NCI-H446 treated with DMSO at 0.1 percent for 48 hours (cell line): ENCODE measurements at places on chromosomes 1 and 21.

DNA sequence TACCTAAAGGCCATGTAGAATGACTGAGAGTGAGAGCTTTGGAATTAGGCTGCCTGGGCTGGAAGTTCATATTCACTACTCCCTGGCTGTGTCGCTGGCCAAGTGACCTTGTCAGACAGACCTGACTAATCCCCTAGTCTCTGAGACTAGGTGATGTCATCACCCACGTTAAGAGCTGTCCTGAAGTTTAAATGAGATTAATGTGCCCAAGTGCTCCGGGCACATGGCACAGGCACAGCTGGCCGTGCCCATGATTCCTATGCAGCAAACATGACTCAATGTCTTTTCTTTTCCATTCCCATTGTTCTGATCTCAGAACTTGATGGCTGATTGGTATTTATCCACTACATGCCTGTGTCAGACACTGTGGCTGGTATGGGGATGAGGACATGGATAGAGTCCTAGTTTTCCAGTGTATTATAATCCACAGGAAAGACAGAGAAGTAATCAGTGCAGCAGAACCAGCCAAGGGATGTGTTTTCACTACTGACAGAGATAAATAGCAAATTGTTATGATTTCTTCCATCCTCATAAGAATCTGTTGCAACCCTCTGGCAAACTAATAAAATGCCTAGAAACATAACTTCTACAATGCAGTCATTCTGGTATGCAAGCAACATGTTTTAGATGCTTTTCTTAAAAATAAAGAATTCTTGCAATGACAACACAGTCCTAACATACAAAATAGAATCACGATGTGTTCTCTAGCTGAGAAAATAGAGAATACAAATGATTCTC, 180.9 kb downstream of the PCP4 start:
- DNase-seq: no peak

- no peak for DNase-seq
These were observed 836 bp upstream of the FBLIM1 start for GRCh38 chr1:15757575-15758342.

GRCh38 chr1:237975903-237976302, 85.2 kb upstream of the ZP4 start:
- no peak for DNase-seq

DNA sequence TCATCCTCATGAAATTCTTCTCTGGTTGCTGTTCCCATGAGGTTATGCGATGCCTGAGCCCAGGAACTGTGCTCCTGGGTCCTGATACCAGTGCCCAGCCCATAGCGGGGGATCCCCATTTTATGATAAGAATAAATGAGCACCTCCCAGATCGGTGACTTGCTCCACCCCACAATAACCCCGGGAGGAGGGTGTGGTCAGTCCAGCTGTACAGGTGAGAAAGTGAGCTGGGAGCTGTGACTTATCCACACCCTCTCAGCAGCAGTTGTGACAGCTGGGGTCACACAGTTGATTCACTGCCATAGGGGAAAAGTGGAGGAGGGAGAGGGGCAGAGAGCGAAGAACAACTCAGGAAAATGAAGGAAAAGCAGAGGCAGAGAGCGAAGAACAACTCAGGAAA, 33.4 kb downstream of the OR2G3 start:
- no peak for DNase-seq

GRCh38 chr1:94675373-94675772, 133.8 kb upstream of the F3 start:
- DNase-seq: no peak

DNA sequence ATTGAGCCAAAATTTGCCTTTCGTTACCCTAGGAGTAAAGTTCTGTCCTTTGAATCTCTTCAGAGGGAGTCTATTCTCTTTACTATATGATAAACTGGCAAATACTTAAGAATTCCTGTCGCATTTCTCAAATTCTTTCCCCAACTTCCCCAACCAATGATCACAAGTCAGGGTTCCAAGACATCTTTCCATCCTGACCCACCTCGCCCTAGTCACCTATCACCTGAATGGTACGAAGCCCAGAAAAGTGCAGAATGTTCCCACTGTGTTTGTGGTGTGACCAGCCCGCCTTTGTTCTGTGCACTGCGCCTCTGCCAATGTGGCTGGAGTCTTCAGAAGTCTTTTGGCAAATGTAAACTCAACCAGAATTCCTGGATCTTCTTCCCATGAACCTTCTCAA, 132.5 kb downstream of the RNF220 start:
- no peak for DNase-seq

GRCh38 chr1:86156566-86157455, at the start of gene COL24A1:
COL24A1 (minus strand) TSS chr1:86156772; CDS start chr1:86156396, 376 bp downstream.
- DNase-seq: no peak

GRCh38 chr1:28173151-28173979, 3.1 kb downstream of the PTAFR start:
- DNase-seq: no peak

DNA sequence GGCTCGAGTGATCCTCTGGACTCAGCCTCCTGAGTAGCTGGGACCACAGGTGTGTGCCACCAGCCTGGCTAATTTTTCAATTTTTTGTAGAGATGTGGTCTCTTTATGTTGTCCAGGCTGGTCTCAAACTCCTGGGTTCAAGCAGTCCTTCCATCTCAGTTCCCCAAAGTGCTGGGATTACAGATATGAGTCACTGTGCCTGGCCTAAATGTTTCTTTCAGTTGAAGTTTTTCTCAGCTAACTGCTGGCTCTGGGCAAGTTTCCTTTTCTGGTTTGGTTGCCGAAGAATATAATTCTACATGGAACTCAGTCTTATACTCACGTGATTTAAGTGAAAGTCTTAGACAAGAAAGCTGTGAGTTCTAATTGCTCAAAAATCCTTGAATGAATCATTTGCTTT, 57.0 kb downstream of the SASS6 start:
- no peak for DNase-seq

GRCh38 chr1:223041481-223041880, 101.6 kb downstream of the TLR5 start:
- DNase-seq: no peak
